ENCODE measurements at places on chromosomes 7 and 10.

GRCh38 chr10:52004342-52004949 lies 305.1 kb upstream of the CSTF2T start:
- DNase-seq, result peak; percentile 72

DNA sequence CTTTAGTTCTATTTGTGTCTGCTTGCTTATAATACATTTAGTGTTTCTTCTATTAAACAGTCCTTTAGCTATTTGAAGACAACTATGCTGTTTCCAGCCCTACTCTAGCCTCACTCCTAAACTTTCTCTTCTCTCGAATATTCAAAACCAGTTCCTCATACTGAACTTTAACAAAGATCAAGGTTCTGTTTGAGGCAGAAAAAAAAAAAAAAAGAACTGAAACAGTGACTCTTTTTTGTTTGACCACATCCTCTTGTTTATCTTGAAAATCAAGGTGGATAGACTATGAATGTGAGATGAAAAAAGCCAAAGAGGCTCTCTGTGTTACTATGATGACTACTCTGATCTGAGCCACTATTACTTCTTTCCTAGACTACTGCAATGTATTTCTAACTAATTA lies 154.3 kb downstream of the ZNF365 start:
- DNase-seq, result no peak

- DNase-seq, result peak; percentile 66
These were observed 92.2 kb downstream of the AVL9 start for GRCh38 chr7:32587411-32587948.

DNA sequence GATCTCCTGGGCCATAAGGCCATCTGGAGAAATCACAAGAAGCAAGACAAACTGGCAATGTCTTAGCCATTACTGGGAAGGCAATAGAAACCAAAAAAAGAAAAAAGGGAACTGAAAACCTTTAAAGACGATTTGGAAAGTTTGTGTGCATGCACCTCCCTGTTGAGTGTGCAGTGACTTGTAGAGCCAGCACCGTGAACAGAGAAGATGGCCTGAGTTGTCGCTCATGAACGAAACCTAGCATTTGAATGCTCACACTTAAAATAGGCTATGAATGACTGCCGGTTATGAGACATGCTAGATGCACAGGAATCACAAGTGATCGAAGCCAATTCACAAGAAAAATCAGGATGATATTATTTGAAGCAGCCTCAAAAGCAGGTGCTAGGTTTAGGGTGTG lies 151.3 kb upstream of the ADO start:
- no peak for DNase-seq

DNA sequence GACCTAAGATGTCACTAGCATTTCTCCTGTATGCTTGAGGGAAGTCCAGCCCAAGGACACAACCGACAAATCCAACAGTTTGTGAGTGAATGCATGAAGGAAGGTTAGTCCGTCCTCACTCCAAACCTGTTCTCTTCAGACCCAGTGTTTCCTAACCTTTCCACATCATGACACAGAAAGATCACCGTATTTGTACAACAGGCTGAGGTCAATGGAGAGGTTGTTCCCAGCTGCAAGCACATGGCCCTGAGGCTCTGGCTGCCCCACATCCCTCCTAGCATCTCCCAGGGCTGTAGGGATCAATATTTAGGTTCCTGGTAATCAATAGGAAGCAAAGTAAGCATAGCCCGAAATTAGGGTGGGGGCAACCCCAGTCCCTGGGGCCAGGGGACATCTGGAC lies 227.9 kb downstream of the PLXNA4 start:
- no peak for DNase-seq

DNA sequence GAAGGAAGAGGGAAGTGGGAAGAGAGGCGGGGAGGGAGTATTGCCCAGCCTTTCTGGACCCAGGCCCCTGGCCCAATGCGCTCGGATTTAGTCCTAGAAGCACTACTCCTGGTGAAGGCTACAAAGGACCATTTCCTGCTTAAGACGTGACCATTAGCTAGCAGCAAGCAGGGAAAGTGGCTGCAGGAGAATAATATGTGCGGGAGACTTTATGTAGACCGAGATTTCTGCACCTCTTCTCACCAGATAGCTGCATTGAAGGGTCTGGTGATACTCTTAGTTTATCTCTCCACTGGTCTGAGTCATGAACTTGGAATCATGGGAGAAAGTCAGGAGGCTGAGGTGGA lies 3.1 kb downstream of the VAX1 start:
- DNase-seq, result no peak

DNA sequence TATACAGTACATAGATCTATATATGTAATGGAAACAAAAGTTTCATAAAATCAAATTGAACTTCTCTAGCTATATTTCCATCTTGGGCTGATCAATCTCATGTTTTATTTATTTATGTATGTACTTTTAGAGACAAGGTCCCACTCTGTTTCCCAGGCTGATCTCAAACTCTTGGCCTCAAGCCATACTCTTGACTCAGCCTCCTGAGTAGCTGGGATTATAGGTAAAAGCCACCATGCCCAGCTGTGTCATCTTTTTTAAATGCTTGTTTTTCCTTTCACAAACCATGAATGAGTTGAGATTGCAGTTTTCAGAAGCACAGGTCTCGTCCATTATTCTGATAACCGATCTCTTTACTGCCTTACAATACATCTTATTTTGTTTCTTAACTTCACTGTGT lies 400.9 kb downstream of the KCNMA1 start:
- no peak for DNase-seq

- no peak for DNase-seq
These were observed 38.6 kb downstream of the MPLKIP start for GRCh38 chr7:40095695-40096327.

DNA sequence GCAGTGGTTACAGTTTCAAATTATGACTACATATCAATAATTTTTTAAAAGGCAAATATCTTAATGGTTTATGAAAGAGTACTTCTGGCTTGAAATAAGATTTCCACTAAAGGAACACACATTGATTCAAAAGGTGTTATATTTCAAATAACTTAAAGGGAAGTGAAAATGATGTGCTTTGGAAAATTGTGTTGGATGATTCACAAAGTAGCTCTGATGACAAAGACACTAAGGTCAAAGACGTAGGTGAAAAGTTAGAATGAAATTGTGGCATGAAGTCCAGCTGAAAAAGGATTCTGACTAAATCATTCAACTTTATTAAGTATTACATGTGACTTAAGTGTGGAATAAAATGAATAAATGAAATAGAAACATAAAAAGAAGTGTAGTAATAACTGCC lies 20.8 kb upstream of the OR2A5 start:
- DNase-seq, result no peak

GRCh38 chr10:80713398-80713928 lies 175.8 kb downstream of the SH2D4B start:
- DNase-seq, result no peak

- DNase-seq, result no peak
These were observed 60.3 kb downstream of the RASGEF1A start for GRCh38 chr10:43206391-43207235.

DNA sequence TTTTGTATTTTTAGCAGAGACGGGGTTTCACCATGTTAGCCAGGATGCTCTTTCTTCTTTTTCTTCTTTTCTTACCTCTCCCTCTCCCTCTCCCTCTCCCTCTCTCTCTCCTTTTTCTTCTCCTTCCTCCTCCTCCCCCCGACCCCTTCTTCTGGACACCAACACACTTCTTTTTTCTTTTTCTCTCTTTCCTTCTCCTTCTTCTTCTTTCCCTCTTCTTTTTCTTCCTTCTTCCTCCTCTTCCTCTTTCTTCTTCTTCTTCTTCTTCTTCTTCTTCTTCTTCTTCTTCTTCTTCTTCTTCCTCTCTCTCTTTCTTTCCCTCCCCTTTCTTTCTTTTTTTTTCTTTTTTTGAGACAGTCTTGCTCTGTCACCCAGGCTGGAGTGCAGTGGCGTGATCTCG lies 14.0 kb downstream of the MMD2 start:
- DNase-seq, result no peak

DNA sequence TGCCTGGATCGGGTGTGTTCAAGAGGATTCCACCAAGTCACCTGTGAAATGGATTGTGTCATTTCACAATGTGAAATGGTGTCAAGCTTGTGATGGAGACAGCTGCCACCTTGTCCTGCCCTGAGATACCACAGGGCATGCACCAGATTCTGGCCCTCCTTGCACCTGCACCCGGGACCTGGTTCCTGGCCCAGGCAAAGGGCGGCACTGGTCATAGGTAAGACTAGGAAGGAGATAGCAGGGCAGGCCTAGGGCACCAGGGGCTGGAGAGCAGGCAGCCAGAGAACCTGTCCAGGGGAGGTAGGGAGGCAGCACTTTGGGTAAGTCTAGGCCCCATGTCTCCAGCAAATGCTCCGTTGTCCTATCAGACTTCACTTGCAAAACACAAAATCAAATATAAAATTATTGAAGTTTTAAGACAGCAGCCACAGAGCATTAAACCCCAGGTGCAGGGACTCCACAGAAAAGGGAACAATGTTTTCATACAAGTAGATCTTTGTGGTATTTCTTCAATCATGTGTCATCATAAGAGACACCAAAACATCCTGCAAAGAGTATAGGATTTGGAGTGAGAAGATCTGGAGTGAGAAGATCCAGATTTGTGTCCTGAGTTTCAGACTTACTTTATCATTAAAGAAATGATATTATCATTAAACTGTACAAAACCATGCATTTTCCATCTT lies 22.7 kb upstream of the ZNF800 start:
- no peak for DNase-seq

DNA sequence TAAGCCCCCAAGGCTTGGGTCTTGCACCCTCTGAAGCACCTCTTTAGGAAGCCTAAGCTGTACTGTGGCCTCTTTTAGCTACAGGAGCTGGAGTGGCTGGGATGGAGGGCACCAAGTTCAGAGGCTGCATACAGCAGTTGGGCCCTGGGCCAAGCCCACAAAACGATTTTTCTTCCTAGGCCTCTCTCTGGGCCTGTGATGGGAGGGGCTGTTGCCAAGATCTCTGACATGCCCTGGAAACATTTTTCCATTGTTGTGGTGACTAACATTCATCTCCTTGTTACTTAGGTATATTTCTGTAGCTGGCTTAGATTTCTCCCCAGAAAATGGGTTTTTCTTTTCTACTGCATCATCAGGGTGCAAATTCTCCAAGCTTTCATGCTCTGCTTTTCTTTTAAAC lies 375.7 kb upstream of the NPSR1 start:
- DNase-seq, result no peak

DNA sequence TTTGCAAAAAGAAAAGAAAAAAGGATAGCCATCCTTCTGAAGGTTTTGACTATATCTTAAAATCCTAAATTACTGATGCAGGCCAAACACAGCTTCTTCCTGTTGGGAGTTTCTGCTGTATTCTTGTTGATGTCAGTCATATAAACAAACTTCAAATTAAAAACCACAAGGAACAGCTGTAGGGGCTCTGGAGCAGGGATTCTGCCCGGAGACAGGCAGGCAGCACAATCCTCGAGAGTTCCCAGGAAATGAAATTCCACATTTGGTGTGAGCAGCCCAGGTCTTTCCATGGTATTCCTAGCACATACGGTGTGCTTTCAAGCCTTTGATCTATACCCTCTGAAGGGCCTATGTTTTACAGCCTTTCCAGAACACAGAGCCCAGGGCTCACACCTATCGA lies 43.2 kb downstream of the INSYN2A start:
- no peak for DNase-seq

DNA sequence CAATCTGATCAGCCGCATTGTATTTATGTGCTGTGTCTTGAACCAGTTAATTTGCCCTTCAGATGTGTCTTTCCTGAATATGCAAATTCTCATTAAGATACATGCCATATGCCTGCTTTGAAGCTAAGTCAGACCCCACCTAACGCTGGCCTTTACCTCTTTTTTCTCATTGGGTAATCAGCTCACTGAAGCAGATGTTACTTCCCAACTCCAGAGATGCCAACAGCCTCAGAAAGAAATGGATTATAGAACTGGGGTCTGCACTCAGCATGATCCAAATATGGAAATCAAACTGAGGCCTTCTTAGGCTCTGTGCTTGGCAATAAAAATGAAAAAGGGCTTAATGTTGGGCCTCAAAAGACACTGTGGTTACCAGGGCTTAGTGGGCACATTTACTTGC lies 113.9 kb downstream of the FZD1 start:
- DNase-seq, result no peak

DNA sequence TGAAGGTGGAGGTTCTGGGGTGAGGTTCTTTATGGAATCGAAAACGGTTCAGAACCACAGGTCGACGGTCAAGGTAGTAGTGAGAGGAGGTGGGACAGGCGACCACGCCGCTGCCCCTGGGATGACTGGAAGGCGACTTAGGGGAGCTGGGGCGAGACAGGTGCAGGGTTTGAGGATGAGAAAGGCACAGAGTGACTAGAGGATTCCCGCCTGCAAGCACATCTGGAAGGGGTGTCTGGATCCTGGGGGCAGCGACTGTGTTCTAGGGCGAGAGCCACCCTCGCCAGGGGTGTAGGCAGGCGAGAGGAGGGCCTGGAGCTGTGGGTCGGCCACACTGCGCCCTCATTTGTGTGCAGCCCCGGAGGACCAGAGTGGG lies 468 bp upstream of the IRF5 start:
- DNase-seq, result no peak

DNA sequence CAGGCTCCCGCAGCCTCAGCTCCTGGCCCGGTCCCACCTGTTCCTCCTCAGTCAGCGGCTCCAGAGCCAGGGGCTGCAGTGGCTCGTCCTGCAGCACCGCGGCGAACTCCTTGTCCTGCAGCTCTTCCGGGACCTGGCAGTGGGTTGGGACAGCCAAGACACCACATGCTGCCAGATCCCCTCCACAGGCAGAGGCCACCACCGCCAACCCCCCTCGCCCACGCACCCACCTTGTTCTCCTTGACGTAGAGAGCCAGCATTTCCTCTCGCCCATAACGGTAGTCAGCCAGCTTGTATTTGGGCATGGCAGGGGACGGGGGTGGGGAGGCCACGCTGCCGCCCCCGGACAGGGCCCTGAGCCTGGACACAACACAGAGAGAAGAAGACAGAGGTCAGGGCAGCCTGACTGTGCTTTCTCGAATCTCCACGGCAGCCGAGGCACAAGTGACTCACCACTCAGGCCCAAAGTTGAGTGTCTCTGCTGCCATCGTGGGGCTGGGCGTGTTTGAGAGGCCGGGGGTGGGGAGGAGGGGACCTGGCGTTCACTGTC lies 6.2 kb downstream of the GIGYF1 start:
- no peak for DNase-seq

GRCh38 chr10:117736655-117737054 lies 194.1 kb downstream of the EMX2 start:
- DNase-seq, result peak; percentile 32

- peak; percentile 24 for DNase-seq
These were observed 43.2 kb upstream of the LRGUK start for GRCh38 chr7:134083766-134084487.

DNA sequence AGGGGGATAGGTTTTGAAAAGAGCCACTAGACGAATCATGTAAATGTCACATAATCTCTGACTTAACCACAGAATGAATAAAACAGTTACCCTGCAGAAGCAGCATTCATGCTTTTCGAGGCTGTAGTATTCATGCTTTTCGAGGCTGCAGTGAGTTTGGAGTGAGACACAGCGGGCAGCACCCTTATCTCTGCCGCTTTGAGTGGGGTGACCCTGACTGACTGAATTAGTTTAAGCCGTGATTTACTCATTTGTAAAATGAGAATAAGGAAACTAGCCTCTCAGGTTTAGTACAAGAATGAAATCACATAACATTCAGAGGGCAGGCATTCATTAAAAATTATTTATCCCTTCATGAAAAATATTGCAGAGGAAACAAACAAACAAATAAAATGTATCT lies 92.8 kb upstream of the KMT2C start:
- DNase-seq, result no peak

GRCh38 chr7:25669961-25670841 lies 441.9 kb upstream of the NPVF start:
- no peak for DNase-seq
